ENCODE measurements at places on chromosomes 11 and 22.

- no peak for DNase-seq
These were observed 369.3 kb downstream of the SOX6 start for GRCh38 chr11:15987046-15987445.

- DNase-seq = no peak
These were observed 9.5 kb downstream of the APOBEC3A start for GRCh38 chr22:38966942-38967341.

DNA sequence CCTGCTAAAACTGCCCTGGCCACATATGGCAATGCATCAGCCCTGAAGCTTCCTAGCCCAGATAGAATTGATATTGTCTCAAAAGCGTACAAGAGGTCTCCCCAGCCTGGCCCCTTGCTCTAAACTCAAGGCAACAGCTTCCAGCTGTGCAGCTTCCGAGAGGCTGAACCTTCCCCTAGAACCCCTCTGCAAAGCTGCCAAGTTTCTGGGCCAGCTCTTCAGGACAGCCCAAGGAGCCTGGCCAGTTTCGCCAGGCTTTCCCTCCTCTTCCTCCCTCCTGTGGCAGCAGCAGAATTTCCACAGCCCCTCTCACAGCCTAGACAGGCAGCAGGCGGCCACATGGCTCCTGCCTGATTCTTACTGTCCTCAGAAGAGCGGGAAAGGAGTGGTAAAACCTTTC, 34.5 kb downstream of the NUMA1 start:
- DNase-seq = no peak

GRCh38 chr11:129680907-129681306, 134.7 kb upstream of the TMEM45B start:
- DNase-seq = no peak

DNA sequence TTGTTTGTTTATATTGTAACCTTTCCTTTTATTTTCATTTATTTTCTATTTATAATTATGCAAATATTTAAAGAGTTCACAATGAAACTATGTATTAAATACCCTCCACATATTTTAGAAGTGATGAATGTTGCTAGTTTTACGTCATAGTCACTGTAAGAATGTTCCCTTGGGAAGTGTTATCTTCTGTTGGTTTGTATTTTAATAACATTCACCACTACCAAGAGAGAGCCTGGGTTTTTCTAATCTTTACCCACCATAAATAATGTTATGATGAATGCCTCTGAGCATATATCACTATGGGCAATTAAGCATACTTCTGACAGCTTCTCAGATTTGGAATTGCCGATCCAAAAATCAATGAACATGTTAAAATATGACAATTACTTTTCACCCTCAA, 80.7 kb downstream of the GGT1 start:
- DNase-seq = no peak

GRCh38 chr11:66327171-66328030, 8.8 kb downstream of the RIN1 start:
- DNase-seq = no peak

DNA sequence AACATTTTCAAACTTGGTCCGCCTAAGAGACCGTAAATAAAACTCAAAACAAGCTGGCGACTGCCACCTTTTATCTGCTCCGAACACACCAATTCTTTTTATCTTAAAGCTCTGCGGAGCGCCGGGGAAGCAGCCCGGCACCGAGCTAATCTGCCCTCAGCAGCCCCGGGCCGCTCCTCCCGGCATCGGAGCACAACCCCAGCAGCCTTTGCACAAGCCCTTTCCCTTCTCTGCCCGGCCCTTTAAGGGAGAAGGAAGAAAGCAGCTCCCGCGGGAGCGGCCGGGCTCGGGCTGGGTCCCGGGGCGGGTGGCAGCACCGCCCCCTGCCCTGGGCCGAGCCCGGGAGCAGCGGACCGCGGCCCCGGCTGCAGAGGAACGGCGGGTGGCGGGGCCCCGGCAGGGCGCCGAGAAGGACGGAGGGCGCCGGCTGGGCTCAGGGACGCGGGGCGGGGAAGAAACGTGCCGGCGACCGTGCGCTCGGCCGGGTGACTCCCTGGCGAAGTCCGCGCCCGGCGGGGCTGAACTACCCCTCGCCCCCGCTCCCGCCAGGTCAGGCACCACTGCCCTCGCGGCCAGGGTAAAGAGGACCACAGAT, 133.6 kb upstream of the C11orf58 start:
- DNase-seq = no peak

- DNase-seq = no peak
These were observed 99.5 kb downstream of the RDX start for GRCh38 chr11:110196884-110197420.

Measured in upper lobe of left lung (tissue), 6 donors.